Urothelium cell line (cell line): ENCODE measurements at places on chromosomes 6 and 20.

GRCh38 chr20:4817230-4817671, 95.5 kb downstream of the PRND start:
- DNase-seq: no peak

DNA sequence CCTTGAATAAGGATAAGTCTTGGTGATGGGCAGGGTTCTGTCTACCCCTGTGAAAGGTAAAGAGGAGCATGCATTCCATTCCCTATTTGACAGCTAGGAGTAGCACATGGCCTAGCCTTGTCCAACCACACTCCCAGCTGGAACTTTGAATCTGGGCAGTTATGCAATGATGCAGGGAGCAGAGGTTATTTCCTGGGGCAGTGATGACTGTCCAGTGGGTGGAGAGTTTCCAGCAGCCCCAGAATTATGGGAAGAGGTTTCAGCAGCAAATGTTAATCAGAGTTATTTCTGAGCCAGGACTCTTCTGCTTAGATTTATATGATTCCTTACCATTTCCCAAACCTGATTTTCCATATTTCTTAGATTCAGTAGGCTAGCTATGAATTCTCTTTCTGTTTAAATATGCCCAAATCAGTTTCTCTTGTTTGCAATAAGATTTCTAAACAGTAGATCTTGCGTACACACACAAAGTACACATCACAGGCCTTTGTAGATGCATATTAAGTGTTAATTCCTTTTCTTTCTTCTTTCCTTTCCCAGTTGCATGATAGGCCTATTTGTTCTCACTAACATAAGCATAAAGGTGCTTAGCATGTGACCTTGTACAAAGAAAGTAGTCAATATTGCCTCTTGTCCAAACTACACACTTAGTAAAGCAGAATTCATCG, 17.3 kb upstream of the TXLNB start:
- DNase-seq: no peak

- DNase-seq: peak; percentile 87
Observed at GRCh38 chr6:46491201-46491627, at the start of gene RCAN2. RCAN2 (minus strand) TSS chr6:46491449.

DNA sequence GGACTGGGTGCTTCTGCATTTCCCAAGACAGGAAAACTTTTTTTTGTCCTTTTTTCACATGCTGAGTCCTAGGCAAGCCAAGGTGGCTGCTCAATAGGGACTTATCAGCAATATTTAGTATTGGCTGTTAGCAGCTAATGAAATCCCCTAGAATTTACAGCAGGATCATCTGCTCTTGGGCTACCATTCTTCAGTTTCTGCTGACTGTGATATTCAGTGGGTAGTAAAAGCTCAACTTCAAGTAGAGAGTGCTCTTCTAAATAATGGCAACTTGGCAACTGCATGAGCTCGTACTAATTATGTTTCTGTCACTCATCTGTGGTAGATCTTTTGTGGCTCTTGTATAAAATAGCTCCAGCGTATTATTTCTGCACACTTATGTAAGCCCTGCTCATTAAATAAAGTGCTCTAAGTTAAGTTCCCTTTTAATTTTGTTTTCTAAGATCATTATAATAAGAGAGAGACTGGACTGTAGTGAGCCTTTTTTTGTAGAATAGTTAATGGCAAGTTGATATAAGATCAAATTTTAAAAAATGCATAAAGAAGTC, 110.3 kb downstream of the SLC35F1 start:
- DNase-seq: no peak

GRCh38 chr6:50116390-50116789, 66.7 kb upstream of the DEFB112 start:
- no peak for DNase-seq

GRCh38 chr6:97842521-97842920, 559.5 kb upstream of the MMS22L start:
- no peak for DNase-seq

DNA sequence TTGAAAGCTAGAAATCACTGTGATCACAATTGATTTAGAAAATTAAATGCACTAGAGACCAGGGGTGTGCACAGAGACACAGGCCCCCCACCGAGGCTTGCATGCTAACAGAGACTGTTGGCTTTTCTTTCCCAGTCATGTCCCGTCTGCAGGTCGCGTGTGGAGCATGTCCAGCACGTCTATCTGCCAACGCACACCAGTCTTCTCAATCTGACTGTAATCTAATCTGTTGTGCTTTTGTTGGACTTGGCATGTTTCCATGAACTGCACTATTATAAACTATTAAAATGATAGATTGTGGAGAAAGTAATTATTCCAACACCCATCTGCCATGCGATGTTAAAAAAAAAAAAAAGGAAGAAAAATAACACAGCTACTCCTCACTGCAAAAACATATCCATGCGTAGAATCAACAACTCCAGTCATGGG, 17.7 kb downstream of the MYLIP start:
- DNase-seq: no peak

GRCh38 chr20:44832724-44833123, 22.4 kb upstream of the RIMS4 start:
- peak; percentile 82 for DNase-seq

GRCh38 chr6:15404685-15404980, 158.8 kb downstream of the JARID2 start:
- no peak for DNase-seq

DNA sequence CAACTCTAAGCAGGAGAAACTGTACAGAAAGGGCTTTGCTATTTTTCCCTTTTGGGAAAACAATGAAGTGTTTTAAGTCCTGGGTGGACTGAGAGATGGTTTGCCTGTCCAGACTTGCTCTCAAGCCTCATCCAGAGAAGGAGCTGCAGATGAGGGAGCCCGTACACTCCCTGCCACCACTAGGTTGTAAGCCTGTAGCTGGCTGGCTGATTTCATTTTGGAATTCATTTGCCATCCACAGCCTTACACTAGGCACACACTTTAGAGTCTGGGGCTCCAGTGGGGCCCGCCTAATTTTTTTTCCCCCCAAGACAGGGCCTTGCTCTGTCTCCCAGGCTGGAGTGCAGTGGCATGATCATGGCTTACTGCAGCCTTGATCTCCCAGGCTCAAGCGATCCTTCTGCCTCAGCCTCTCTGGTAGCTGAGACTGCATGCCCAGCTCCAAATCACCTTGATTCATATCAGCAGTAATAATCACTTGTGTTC, 28.4 kb downstream of the POFUT1 start:
- DNase-seq: no peak

GRCh38 chr20:4244700-4245485, 229.5 kb upstream of the RNF24 start:
- DNase-seq: no peak

DNA sequence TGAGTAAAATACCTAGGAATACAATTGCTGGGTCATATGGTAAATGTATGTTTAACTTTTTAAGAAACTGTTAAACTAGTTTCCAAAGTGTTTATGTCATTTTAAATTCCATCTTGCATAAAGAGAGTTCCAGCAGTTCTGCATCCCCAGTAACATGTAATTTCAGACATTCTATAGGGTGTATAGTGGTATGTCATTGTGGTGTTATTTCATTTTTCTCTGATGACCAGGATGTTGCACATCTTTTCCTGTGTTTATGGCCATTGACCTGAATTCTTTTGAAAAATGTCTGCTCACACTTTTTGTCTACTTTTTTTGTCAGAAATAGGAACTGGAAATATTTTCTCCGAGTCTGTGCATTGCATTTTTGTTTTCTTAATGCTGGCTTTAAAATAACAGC, 128.9 kb downstream of the TMEM200A start:
- no peak for DNase-seq

DNA sequence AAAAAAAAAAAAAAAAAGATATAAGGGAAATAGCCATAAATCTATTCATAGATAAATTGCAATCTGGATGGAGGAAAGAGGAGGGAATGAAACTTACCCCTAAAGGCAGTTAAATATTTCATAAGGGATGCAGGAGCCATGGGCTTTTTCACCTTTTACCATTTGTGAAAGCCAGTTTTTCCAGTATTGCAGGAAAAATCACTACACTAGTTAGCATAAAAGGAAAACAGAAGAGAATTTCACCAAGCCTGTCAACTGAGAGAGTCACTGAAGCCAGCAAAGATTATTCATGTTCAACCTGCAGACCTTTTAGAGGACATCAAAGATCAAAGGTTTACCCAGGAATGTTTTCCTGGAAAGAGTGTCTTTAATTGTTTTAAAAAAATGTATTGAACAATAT, 969.7 kb downstream of the KIF16B start:
- DNase-seq: no peak

DNA sequence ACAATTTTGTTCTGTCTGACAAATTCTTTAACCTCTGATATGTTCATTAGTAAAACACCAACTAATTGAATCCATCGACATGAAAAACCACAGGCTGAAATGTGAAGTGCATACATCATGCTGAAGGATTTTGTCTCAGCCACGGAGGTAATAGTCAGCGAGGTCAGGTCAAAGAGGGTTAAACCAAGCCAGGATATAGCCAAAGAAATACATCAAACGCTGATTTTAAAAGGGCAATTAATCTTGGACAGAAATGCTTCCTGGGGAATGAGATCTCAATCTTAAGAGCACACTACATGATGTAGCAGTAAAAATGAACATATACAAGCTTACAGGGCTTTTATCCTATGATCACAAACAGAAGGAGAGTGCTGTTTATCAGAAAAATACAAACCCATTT, 106.7 kb downstream of the PRDM1 start:
- DNase-seq: no peak

DNA sequence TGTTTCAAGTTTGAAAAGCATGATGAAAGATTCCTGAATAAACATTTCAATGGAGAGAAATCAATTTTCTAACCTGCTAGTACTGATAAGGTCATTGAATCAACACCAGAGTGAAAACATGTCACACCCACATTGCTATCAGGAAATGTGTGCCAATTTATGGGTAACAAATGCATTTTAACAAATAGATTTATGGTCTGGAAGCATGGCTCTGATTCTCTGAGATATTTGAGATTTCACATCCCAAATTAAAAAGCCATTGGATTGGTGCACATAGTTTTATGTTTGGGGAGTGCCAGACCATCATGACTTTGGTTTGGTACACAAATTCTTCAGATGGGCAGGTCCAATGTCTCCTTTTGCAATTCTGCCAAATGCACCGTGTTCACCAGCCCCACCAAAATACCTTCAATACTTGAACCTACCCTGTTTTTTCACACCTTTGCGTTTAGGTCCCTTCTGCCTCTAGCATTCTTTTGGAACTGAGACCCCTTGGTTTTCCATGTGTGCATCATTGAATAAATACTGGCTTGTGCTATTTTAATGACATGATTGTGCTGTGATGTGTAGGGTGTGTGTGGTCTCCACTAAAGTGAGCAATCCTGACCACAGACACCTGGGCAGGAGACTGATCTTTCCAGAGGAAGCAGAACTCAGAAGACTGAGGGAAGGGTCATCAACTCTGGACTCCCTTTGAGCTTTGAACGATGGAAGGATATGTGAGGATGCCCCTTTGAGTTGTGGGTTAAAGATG, 20.4 kb downstream of the IL20RA start:
- peak; percentile 72 for DNase-seq

DNA sequence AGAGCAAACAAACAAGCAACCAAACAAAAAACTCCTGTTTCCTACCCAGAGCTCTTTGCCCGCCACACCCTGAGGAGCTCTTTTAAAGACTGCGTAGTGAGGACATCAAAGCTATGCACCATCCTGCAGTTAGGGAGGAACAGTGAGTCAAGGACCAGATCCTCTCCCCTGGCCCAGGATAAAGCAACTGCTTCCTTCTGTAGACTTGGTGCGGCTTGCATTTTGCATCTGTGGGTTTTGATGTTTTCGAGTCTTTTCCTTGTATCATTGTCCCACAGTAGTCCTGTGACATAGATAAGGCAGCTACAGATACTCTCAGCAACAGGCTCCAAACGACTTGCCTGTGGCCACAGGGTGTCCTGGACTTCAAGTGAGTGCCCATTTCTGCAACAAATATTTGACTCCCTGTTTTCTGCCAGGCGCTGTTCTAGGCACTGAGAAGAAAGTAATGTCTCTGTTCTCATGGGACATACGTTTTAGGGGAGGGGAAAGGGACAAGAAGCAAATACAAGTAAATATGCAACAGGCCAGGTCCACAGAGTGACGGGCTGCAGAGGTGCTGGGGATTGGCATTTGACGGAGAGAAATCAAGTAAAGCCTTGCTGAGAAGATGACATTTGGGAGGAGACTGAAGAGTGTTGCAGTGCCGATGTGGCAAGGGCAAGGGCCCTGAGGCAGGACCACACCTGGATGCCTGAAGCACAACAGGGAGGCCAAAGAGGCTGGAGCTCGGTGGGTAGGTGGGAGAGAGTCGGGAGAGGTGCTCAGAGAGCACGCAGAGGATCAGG, 35.9 kb upstream of the MAP3K4 start:
- no peak for DNase-seq

DNA sequence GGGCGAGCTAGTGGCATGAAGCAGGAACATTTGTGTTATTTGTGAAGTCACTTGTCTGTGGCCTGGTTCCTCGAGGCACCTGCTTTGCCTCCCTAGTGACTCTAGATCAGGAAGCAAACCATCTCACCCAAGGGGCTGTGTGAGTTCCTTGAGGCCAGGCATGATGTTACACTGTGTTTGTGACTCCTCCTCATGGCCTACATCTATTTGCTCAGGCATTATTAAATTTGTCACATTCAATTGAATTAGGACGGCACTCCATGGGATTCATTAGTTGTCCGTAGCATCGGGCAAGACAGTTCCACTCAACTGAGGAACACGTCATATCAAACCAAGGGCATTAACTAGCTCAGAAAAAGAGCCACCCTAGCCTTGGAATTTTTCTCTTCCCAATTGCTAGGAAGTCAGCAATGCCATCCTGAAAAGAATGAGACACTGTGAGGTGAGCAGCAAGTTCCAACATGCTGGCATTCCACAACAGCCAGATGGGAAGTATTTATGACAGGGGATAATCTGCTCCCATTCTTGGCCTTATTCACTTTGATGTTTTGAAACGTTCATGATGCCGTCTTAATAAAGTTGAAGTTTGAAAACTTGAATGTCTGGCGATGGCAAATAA, 17.2 kb downstream of the TMEM200A start:
- no peak for DNase-seq

GRCh38 chr6:30341728-30342127, 3.2 kb upstream of the RPP21 start:
- DNase-seq: no peak

- DNase-seq: no peak
Observed at GRCh38 chr6:69973138-69973537, 106.8 kb downstream of the COL19A1 start.

DNA sequence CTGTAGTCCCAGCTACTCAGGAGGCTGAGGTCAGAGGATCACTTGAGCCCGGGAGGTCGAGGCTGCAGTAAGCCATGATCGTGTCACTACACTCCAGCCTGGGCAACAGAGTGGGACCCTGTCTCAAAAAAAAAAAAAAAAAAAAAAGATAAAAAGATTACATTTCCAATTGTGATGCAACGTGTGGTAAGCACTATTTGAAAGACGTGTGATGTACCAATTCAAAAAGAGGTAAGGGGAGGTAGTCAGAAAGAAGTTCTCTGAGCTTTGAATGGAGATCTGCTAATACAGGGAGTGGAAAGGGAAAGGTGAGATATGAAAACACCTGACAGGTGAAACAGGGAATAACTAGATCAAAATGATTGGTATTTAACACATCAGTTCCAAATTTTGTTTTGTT, 11.9 kb downstream of the GOPC start:
- DNase-seq: no peak
